ENCODE measurements at places on chromosomes 3 and 15.

DNA sequence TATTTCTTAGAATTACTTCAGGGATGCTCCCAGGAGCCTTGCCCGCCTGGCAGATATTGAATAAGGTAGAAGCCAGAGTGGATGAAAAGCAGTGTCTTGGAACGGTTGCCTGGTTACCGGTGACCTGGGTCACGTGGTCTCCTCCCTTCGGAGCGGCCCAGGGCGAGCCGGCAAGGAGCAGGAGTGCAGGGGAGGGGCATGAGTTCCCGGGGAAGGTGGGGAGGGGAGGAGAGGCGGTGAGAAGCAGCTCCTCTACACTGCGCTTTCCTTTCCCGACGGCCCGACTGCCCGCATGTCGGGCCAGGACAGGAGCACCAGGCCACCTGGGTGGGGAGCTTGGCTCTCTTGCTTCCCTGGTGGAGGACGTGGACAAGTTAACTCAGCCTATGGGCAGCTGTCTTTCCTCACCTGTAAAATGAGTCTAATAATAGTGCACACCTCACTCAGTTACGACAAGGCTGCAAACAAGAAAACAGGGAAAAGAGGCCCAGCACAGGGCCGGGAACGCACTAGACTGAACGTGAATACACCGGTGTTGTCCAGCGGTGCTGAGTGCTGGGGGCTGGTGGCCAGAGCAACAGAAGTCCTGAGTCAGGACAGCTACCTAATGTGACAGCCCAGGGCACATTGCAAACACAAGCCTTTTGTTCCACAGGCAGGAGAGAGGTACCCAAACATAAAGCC is 198.3 kb downstream of the ADAMTS9 start:
- no peak for DNase-seq

GRCh38 chr15:52295421-52296001 is at the start of gene MYO5C:
Gene MYO5C, minus strand, starts transcription at chr15:52295804. Its CDS starts 168 bp downstream, at chr15:52295636.
- no peak for DNase-seq

- no peak for DNase-seq
These were observed 150.3 kb downstream of the PLCL2 start for GRCh38 chr3:17035033-17035432.

DNA sequence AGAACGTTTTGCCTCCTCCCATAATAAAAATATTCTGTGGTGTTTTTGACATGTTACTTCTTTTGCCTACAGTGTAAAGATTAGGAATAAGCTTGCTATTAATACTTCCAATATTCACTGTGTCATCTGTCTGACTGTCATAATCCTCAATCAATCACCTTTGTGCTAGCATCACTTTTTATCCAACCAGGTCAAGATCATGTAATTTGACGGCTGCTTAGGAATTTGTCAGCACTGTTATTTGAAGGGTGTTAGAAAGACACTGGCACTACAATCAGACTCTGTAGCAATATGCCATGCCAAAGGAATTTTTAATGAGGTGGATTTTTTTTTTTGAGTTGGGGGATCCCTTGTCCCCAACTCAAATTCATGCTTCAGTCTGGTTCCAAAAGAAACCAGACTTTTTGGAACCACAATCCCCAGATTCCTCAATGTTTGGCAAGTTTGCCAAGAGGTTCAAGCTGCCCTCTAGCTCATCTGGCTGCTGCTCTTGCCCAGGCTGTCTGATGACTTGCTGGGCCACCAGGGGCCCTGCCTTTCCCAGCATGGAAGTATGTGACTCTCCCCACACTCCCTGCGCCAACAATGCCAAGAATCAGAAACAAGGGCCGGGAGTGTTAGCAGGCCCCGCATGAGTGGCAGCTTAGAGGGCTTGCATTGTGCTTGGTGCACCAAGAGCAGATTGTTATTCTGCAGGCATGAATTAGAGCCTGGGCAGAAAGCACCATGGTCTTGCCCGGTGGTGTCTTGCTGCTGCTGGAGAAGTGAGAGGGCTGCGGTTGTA is 58.6 kb upstream of the TSC22D2 start:
- DNase-seq: no peak

GRCh38 chr3:154818676-154819255 is 261.4 kb upstream of the MME start:
- no peak for DNase-seq
